ENCODE measurements at places on chromosomes 12 and 14.

DNA sequence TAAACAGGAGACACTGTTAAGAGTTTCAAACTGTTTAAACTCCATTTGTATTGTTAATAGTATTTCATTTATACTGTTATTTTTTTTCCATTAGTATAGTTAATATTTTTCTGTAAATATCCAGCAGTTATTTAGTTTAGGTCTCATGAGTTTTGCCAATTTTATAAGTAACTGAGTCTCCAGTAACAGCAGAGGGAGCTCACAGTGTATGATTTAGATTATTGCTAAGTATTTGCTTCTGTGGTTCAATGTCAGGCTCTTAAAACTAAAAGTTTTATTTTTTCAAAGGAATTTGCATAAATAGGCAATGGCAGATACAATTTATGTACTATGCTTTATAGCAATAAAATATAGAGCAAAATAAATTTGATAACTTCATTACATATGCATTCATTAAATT, 209.7 kb downstream of the ATXN7L3B start:
- no peak for DNase-seq

DNA sequence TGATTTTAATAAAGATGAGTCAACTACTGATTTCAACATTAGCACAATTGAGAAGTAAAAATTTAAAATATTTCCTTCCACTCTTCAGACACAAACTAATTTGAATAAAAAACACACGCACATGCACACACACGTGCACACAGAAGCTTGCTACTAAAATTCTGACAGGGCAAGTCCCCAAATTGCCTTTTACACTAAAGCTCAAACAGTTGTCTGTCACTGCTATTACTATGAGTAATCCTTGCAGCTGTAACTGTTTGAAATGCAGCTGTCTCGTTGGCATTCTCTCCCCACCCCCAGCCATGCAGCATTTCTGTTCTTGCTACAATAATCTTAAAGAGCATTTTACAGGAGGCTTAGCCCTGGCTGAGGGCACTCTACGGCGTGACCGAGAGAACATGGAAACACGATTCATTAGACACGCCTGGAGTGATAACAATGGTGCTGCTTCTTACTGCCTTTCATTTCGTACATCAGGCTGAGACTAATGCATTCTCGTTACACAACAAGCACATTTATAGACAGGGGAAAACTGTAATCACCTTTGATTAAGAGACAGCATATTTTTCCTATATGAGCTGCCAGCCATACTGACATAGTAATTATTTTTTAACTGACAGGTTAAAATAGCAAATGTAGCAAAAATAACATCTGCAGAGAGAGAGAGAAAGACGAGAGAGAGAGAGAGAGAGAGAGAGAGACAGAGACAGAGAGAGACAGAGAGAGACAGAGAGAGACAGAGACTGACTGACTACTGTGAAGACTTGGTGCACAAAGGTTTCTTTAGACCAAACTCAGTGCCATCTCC, 153.8 kb downstream of the MED13L start:
- no peak for DNase-seq

DNA sequence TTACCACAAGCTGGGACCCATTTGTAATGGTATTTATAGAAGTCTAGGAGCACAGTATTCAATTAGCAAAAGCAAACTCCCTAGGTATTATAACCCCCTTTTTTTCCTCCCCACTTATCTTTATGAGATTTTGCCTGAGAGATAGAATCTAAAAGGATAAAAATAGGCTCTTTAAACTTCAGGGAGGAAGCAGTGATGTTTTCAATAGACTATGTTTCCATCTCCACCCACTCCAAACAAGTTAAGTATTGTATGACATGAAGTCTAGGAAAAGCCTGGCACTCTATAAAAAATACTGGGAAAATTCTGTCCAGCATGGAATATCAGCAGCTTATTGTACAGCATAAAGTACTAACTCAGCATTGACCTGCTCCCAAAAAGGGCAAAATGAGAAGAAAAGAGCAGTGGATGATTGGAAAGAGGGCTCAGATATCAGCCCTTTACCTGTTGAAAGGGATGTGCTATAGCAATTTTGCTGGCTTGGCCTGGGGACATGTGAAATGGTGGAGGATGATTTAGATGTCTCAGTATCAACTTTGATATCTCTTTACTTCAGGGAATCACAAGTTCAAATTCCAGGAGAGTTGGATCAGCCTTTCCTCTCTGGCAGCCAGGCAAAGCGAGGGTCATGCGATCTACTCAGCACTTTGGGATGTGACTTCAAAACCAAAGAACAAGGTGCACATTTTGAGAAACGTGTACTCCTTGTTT, 72.4 kb downstream of the IGF1 start:
- DNase-seq, result no peak

- peak; percentile 50 for DNase-seq
Measured at GRCh38 chr12:56955631-56956256, 1.7 kb downstream of the RDH16 start.

DNA sequence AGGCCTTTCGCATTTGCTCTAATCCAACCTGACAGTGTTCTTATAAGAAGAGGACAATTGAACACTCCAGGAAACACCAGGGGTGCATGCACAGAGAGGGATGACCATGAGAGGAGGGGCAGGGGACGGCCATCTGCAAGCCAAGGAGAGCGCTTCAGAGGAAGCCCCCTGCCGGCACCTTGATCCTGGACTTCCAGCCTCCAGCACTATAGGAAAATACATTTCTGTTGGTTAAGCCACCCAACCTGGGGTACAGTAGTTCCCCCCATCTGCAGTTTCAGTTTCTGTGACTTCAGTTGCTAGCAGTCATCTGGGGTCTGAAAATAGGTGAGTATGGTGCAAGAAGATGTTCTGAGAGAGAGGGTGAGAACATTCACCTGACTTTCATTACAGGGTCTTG, 64.7 kb downstream of the CLMN start:
- DNase-seq, result no peak

DNA sequence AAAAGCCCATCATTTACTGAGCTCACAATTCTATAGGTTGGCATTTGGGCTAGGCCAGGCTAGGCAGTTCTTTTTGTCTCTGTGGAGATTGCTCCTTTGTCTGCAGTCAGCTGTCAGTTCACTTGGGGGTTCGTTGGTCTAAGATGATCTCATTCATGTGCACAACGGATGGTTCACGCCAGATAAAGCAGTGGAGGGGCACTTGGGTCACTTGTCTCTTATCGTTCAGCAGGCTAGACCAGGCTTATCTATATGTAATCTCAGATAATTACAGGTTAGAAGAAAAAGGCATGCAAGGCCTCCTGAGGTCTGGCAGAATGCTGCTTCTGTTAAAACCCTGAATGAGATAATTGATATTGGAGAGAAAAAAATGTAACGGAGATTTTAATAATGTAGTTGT, 119.0 kb upstream of the ATP2B1 start:
- no peak for DNase-seq

- DNase-seq, result no peak
Measured at GRCh38 chr12:118611770-118612169, 235.4 kb downstream of the SUDS3 start.

DNA sequence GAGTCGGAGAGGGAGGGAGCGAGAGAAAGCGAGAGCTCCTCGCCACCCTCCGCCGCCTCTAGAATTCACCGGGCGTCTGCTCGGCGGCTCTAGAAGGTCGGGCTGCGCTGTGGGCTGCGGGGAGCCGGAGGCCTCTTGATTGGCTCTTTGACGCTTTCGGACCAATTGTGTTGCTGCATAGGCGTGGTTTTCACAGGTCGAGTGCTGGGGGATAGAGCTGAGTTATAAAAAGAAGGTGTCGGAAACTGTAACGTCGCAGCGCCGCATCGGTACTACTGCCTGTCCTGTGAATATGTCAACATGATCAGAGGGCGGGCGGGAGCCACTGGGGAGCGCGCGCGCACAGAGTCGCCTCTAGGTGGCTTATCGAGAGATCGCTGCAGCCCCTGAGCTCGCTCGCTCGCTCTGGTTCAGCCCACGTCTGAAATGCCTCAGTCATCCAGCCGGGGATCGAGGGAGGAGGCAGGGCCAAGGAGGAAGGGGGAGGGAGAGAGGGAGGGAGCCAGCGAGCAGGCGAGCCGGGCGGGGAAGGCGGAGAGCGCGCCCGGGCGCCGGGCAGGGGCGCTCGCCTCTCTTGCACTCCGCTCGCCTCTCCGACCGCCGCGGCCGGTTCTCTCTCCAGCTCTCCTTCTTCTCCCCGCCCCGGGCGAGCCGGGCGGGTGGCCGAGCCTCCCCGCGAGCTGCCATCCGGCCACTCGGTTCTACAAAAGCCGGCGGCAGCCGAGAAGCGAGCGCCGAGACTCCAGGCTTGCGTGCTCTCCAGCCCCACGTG, at the start of gene TBX3:
TBX3 (minus strand) TSS at position 78 of the 772 bp plus-strand sequence. CDS start 975 bp downstream, outside the sequence.
- peak; percentile 97 for DNase-seq

- DNase-seq, result no peak
Measured at GRCh38 chr12:29921307-29921706, 137.6 kb upstream of the TMTC1 start.

DNA sequence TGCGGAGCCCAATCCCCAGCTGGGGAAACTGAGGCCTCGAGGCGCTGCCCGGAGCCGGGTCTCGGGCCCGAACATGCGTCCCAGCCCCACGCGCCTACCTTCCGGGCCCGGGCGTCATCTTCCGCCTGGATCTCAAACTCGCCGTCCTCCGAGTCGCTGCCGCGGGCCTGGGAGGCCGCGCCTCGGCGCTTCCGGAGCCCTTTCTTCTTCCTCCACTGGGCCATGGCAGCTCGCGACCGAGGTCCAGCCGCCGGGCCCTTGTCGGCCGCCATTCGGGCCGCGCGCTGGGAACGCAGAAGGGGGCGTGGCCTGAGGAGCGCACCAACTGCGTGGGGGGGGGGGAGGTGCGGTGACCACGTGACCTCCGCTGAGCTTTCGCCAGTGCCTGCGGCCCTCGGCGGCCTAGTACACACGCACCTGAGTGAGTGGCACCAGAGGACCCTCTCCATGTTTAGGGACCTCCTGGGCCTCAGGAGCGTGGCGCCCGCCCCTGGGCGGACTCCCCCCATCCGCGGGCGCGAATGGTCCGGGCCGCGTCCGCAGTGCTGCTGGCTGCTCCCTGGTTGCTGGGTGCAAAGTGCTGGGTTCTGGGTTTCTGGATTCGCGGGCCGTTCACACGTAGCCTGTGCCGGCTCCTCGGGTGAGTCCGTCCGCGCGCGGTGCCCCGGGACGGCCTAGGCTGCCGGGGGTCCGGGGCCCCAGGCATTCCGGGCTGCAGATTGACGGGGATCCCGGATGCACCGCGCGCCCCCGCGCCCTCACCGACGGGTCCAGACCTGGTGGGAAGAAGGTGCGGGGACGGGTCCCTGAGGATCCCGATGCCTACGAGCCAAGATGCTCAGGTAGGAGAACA, at the start of the genes DDX54 and RITA1:
DDX54 (minus strand) TSS at position 299 of the 853 bp plus-strand sequence; CDS start at position 272, 27 bp downstream.
RITA1 (plus strand) TSS at position 542 of the 853 bp plus-strand sequence. CDS start 1,026 bp downstream, outside the sequence.
- DNase-seq, result peak; percentile 88

GRCh38 chr12:48016373-48017020, 12.2 kb upstream of the COL2A1 start:
- DNase-seq, result no peak

DNA sequence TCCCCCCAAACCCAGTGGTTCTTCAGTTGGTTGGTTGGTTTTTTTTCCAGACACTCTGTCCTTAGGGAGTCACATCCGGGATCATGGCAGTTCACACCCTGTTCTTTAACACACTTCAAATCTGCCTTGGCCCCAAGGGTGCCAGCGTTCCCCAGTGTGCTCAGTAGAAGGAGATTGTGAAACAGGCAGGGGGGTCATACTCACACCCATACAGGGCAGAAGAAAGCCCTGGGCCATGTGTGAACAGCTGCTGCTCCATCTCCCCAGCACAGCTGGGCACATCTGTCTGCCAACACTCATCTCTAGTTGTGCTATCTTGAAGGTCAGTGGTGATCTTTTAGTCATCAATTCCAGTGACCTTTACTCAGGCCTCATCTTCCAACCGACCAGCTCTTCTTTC, 64.4 kb upstream of the FUT8 start:
- DNase-seq, result no peak

DNA sequence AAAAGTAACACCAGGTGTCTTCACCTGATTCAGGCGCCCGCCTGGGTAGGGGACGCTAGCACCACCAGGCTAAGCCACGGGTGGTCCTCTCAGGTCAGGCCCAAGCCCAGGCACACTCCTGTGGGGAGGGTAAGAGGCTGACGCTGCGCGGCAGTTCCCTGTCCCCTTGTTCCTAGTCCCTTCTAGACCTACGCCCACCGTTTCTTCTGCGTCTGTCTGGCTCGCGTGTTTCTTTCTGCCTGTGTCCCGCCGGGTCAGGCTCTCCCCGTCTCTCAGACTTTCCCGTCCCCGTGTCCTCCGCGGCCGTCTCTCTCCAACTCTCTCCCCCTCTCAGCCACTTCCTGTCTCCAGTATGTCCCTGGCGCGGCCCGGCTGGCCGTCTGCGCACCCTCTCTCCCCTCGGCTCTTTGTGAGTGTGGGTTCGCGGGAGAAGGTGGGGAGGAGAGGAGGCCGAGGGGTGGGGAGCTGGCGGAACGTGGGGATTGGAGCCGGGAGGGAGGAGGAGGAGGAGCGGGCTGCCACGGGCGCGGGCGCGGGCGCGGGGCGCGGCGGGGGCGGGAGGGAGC, 3.1 kb upstream of the TNS2 start:
- peak; percentile 95 for DNase-seq

GRCh38 chr12:116427200-116427930, 131.8 kb upstream of the MAP1LC3B2 start:
- DNase-seq, result no peak

DNA sequence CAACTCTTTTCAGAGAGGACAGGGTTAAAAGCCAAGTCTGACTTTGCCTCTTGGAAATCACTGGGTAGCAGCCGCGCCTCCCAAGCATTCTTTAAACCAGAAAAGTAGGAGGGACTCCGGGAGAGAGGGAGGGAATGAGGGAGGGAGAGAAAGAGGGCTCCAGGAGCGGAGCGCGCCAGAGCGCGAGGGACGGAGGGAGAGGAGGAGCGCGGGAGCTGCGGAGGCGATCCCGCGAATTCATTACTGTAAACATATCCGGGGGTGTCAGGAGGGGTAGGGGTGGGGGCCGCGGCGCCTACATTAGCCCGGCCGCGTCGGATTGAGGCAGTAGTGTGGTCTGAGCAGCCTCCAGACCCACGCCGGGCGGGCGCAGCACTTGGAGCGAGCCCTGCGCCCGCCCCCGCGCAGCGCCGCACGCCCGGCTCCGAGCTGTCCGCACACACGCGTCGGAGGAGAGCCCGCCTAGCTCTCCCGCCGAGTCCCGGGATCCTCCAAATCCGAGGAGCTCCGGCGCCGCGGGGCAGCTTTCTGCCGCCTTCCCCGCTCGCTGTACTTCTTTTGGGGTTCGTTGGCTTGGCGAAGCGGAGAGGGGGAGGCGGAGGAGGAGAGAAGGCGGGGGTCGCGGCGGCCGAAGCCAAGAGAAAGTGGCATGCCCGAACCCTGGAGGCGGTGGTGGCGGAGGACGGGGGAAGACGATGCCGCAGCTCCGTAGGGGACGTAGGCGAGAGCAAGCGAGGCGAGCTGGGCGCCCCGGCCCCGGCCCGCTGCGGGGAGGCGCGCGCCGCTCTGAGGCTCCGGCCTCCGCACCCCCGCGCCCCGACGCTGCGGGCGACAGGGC, 3.3 kb downstream of the FLRT2 start:
- DNase-seq, result peak; percentile 76

DNA sequence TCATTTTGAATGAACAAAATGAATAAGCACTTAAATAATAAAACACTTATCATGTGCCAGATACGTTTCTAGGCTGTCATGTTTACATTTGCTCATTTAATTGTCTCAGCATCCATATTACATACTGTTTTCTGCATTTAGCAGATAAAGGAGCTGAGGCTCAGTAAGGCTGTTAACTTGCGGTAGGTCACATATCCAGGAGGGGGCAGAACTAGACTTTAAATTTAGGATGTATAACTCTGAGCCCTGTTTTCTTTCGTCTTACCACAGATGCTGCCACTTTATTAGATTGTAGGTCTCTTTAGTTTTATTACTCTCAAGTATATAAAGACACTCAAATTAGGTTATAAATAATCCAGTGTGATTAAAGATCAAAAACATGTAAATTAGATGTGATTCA, 17.7 kb downstream of the IRAK4 start:
- DNase-seq, result no peak
